Vagina (tissue), 2 donors: ENCODE measurements at places on chromosomes 2 and 18. TPM values are rescaled to one million over a fixed set of nuclear protein-coding genes. Genes with fewer than 3 reads are reported as not detected.

The TTR gene
- not detected for total RNA-seq

The MORN2 gene
- total RNA-seq: 10.3 TPM

- peaks cover 50% of the 10 kb centered on the region for H3K36me3 ChIP-seq
- no peak for DNase-seq
- H3K4me3 ChIP-seq: no peak overlapping the region
- H3K4me1 ChIP-seq: peaks cover 15% of the 10 kb centered on the region
- H3K27me3 ChIP-seq: no peaks in the 10 kb centered on the region
These were observed 17.8 kb downstream of the NPC1 start for GRCh38 chr18:23568281-23569138.

DNA sequence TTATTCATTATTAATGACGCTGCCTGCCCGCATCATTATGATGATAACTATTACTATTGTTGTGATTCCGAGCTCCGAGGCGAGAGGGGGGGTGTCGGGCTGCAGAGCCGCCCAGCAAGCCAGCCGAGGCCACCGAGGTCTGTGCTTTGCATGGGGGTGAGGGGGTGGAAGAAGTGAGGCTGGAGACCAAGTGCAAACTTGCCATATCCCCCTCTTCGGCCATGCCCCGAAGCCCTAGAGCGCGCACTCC, 3.6 kb downstream of the BCL11A start:
- H3K27me3 ChIP-seq: no peaks in the 10 kb centered on the region
- no peak for DNase-seq
- peaks cover 57% of the 10 kb centered on the region for H3K4me1 ChIP-seq
- no peaks in the 10 kb centered on the region for H3K36me3 ChIP-seq

GRCh38 chr2:109059474-109060165, 69.4 kb upstream of the SH3RF3 start:
- H3K27ac ChIP-seq: no peak overlapping the region
- no peaks in the 10 kb centered on the region for H3K27me3 ChIP-seq
- H3K4me1 ChIP-seq: no peaks in the 10 kb centered on the region
- H3K4me3 ChIP-seq: no peak overlapping the region
- no peak for DNase-seq

The UGT1A8 gene
- total RNA-seq: not detected

GRCh38 chr2:205217004-205217403, 465.3 kb upstream of the NRP2 start:
- H3K4me1 ChIP-seq: no peaks in the 10 kb centered on the region
- no peak for DNase-seq
- no peak overlapping the region for H3K4me3 ChIP-seq
